ENCODE measurements at places on chromosomes 1 and 21.

DNA sequence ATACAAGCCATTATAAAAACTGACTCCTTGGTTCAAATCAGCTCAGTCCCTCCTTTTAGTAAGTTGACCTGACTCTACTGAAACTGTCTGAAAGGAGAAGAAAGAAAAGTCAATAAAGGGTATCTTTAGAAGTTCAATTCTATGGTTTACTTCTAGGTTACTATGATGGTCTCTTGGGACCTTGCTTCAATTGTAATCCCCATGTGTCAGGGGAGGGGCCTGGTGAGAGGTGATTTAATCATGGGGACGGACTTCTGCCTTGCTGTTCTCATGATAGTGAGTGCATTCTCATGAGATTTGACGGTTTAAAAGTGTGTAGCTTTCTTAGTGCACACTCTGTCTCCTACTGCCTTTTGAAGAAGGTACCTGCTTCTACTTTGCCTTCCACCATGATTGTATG, 31.7 kb upstream of the FNBP1L start:
- DNase-seq: no peak

GRCh38 chr1:208233546-208233945, 10.6 kb downstream of the PLXNA2 start:
- DNase-seq: no peak

DNA sequence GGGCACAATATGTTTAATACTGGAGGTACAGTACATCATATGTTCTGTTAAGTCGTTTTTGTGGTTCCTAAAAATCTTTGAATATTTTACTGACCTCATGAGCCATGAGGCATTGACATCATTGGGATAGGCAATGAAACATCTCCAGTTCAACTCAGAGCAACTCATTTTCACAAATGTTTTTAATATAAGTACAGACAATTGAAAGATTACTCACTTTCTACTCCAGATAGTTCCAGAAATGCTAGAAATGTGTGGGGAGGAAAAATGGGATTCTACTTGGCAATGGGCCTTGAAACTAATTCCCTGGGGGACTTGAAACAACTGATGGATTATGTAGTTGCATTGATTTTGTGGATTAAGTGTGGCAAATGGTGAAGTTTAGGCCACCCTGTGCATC, 7.2 kb upstream of the C8B start:
- no peak for DNase-seq

DNA sequence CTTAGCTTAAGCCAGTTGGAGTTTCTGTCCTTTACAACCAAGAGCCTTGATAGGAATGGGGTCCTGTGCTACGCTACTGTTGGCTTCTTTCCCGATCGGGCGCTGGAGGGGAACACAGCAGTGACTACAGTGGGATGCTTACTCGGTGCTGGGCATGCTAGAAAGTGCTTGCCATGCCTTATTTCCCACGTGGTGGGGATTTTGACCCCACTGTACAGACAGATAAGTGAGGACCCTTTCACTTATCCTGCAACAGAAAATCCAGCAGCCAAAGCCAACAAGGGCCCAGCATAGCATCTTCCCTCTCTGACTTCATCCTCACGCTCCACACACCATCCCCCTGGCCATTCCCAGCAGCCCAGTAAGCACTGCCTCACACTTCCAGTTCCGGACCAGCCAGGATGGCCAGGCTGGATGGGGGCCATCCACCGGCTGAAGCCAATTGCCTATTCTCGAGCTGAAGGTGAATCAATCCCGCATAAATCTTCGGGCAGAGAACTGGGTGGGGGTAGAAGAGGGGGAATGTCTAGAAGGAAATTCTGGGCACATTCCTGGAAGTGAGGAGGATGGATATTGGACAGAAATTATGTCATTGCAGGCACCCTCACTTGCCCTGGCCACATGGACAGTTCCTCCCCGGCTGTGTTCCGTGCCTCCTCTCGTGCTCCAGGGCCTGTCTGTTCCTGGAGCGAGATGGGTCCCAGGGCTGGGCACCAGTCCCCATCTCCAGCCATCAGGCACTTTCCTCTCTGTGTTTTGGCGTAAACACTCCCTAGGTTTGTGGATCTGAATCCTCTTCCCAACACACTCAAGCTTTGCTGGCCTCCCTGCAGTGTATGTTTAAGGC, 2.0 kb upstream of the ABCG1 start:
- no peak for DNase-seq

Measured in cortex of kidney (tissue), 1 donor.